ENCODE measurements at places on chromosomes 5 and 9.

GRCh38 chr5:92544036-92544435 is 1037.0 kb downstream of the NR2F1-AS1 start:
- no peak for DNase-seq

DNA sequence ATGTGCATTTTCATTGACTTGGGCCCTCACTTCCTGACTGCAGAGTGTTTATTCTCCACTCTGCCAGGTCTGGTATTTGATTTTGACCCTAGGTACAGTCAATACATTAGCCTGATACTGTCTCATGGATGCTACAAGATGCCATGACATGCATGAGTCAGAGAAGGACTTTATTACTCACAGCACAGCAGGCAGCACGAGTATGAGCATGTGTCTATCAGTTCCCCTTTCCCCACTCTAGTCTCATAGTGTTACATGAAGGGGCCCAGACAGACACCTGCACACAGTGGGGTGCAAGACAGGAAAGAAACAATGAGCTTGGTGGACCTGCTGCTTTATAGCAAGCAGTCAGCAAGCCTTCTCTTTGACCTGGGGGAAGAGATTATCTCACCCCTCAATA is 19.6 kb downstream of the ITGA2 start:
- DNase-seq, result no peak

DNA sequence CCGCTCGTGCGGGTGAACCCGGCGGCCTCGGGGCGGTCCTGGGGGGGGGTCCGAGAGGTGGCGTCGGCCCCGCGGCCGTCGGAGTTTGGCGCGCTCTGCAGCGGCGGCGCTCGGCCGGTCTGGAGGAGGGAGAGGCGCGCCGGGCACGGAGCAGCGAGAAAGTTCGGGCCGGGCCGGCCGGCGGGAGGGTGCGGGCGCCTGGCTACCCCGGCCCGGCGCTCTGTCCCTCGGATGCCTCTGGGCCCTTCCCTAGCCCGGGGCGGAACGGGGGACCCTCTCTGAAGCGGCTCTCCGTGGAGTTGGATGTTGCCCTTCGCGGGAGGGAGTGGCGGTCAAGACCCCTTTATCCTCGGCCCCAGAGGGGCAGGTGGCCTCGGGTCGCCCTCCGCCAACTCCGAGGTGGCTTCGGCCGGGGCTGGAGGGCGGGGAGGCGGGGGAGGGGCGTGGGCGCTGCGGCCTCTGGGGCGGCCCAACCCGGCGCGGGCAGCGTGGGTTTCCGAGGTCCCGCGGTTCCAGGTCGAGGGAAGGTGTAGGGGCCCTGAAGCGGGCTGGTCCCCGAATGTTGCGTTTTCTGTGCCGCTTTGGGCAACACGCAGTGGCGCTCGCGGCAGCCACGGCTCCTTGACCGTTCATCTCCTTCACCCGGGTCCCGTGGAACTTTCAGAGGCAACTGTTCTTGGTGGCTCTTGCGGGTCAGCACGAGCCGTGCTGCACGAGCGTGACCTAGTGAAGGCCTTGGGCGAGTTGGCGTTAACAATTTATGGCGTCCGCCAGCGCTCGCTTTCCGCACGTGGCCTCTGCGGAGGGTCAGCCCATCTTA is 290.5 kb downstream of the DOCK8 start:
- DNase-seq, result peak; percentile 4

DNA sequence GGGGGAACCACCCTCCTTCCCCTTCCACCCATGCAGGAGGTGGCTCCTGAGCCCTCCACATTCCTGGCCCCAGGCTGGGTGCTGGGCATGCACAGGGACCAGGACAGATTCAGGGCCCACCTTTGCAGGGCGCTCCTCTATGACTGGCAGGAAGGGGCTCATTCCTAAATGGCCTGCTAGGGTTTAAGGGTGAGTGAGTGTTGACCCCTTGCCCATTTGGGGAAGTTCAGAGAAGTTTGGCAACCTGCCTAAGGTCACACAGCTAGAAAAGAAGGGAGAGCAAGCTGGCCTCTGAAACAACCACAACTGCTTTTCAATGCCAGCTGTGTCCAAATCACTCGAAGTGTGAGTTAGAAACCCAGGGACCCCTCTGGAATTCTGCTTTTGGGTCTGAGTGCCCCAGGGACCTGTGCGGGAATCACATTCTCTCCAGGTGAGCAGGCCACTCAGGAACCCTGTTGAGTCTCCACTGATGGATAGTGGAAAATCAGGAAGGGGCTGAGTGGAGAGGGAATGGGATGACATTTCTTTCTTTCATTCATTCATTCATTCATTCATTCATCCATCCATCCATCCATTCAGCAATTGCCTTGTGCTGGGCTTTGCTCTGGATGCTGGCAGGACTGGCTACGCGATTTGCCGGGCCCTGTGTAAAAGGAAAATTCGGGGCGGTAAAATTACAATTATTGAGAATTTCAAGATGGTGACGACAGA is 191.9 kb downstream of the C9orf50 start:
- no peak for DNase-seq

DNA sequence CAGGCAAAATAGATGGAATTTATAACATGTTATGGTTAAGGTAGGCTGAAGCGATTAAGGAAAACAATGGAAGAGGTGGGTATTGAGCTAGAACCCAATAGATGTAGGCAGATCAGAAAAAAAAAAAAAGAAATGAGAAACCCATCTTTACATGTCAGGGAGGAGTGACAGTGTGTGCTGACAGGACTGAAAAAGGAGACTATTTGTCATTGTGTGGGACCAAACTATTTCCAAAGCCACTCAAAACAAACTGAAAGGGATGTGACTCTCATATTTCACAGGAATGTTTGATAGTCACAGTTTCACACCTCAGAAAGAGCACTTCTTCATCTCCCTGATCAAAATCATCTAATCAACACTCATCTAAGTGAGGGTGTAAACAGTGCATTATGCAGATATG is 122.3 kb upstream of the KIF2A start:
- no peak for DNase-seq

GRCh38 chr9:117826837-117827236 is 122.6 kb downstream of the TLR4 start:
- no peak for DNase-seq

- DNase-seq, result no peak
Measured at GRCh38 chr5:38341056-38341455, 82.7 kb downstream of the EGFLAM start.

- DNase-seq, result no peak
Measured at GRCh38 chr9:18268381-18268780, 205.6 kb upstream of the ADAMTSL1 start.

GRCh38 chr9:37582548-37583157 is 6.5 kb upstream of the FBXO10 start:
- DNase-seq, result no peak

DNA sequence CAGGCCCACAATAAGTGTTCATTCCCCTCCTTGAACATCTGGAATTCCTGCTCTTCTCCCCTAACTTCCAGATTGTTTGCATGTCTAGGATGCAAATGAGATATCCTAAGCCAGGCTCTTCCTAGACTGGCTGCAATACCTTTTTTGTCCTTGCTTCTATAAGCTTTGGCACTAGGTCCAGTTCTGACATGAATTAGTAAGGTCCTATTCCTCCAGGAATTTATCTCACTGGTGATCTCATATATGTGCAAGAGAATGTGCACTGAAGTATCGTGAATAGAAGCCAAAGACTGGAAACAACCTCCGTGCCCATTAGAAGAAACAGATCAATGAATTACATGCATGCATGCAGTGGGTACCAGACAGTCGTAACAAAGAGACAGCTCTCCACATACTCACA is 25.2 kb downstream of the DUSP1 start:
- DNase-seq, result no peak

- no peak for DNase-seq
Measured at GRCh38 chr5:133292300-133292699, 240.5 kb downstream of the HSPA4 start.
